ENCODE measurements at places on chromosomes 3 and 15. TPM values are rescaled to one million over a fixed set of nuclear protein-coding genes. Genes with fewer than 3 reads are reported as not detected.

DNA sequence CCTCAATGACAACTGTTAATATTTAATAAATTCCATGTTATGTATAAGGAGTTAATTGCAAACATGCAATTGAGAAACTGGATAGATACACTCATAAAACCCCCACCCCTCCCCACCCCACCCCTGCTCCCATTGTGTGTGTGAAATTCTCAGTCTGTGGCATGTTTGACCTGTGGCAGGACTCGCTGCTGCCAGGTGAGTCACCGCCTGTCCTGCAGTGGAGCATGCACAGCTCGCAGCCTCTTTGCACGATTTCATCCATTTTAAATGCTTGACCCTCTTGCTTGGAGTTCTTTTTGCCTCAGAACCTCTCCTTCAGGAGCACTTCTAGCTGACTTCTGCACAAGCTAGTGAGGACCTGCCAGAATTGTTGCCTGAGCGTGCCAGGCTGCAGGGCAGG, 5.3 kb upstream of the APEH start:
- H3K36me3 ChIP-seq = no peaks in the 10 kb centered on the region
- peaks cover 23% of the 10 kb centered on the region for H3K4me1 ChIP-seq
- no peaks in the 10 kb centered on the region for H3K27me3 ChIP-seq
- no peak overlapping the region for H3K4me3 ChIP-seq
- no peak overlapping the region for H3K27ac ChIP-seq
- DNase-seq = peak; percentile 71

CYP1A2 gene
- not detected for total RNA-seq

- H3K27me3 ChIP-seq = no peaks in the 10 kb centered on the region
- H3K36me3 ChIP-seq = no peaks in the 10 kb centered on the region
- DNase-seq = no peak
- no peak overlapping the region for H3K4me3 ChIP-seq
Observed at GRCh38 chr3:66439666-66440344, 61.0 kb downstream of the LRIG1 start.

GRCh38 chr3:177624528-177625495, 427.5 kb upstream of the TBL1XR1 start:
- no peaks in the 10 kb centered on the region for H3K27me3 ChIP-seq
- no peak for DNase-seq
- H3K4me1 ChIP-seq = no peaks in the 10 kb centered on the region
- no peaks in the 10 kb centered on the region for H3K36me3 ChIP-seq
- H3K4me3 ChIP-seq = no peak overlapping the region

- H3K36me3 ChIP-seq = no peaks in the 10 kb centered on the region
- no peaks in the 10 kb centered on the region for H3K27me3 ChIP-seq
- DNase-seq = no peak
Observed at GRCh38 chr3:107670986-107671385, 148.2 kb downstream of the BBX start.

CEMIP gene
- total RNA-seq = 0.57 TPM

C2CD4A gene
- total RNA-seq = 5.3 TPM

DNA sequence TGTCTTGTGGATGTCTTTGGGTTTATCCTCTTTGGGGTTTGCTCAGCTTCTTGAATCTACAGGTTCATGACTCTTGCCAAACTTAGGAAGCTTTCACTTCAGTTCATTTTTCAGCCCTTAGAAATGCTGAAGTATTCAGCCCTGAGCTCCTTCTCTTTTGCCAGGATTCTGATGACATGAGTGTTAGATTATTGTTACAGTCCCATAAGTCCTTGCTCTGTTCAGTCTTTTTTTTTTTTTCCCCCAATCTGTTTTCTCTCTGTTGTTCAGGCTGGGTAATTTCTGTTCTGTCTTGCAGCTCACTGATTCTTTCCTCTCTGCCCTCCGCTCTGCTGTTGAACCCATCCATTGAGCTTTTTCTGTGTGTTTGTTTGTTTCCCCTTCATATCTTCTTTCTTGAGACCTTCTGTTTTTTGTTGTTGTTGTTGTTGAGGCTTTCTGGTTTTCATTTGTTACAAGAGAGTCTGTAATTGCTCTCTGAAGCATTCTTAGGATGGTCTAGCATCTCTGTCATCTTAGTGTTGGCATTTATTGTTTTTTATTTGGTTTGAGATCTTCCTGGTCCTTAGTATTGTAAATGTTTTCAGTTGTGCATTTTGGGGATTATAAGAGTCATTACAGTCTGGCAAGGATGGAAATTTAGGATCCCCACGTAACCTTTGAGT, 18.4 kb downstream of the LRCH3 start:
- no peak overlapping the region for H3K4me3 ChIP-seq
- DNase-seq = no peak
- H3K27ac ChIP-seq = no peak overlapping the region

DNA sequence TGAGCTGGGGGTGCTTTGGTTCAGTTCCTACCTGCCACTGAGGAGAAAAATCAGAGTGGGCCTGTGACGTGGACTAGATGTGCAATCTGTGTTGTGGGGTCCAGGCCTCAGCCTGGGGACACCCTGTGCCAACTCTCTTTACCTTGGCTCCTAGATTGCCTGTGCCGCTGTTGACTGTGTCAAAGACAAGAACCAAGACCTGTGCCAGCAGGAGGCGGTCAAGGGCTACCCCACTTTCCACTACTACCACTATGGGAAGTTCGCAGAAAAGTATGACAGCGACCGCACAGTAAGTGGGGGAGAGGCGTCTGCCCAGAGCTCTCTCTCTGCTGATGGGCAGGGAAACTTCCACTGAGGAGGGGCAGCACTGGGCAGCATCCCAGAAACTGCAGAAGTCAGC, 40.6 kb upstream of the SEC22A start:
- H3K27me3 ChIP-seq = no peaks in the 10 kb centered on the region
- H3K4me1 ChIP-seq = no peaks in the 10 kb centered on the region
- H3K36me3 ChIP-seq = peaks cover 30% of the 10 kb centered on the region
- no peak for DNase-seq

IGDCC3 gene
- total RNA-seq = 0.22 TPM

ARNT2 gene
- total RNA-seq = 38.2 TPM

DNA sequence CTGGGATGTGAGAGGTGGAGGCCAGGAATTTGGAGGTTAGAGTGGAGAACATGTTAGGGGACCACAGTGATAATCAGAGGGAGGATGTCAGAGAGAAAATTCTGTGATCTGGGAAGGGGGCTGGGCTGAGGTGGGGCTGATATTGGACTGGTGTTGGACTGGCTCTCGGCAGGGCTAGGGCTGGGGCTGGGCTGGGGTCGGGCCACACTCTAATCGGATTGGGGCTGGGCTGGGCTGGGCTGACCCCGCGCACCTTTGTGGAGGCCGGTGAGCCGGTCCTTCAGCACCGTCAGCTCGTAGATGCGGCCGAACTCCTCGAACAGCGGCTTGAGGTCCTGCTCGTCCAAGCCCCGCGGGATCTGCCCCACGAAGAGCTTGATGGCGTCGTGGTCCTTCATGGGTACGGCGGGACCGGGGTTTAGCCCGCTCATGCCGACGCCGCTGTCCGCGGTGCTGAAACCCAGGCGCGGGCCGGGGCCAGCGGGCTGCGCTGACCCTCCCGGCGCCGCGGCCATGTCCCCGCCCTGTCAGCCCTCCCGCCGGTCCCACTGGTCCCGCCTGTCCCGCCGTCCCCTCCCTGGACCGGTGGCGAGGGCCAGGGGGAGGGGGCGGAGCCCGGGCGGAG, 485 bp downstream of the CELF6 start:
- H3K27ac ChIP-seq = no peak overlapping the region
- H3K36me3 ChIP-seq = no peaks in the 10 kb centered on the region
- DNase-seq = peak; percentile 90

DNA sequence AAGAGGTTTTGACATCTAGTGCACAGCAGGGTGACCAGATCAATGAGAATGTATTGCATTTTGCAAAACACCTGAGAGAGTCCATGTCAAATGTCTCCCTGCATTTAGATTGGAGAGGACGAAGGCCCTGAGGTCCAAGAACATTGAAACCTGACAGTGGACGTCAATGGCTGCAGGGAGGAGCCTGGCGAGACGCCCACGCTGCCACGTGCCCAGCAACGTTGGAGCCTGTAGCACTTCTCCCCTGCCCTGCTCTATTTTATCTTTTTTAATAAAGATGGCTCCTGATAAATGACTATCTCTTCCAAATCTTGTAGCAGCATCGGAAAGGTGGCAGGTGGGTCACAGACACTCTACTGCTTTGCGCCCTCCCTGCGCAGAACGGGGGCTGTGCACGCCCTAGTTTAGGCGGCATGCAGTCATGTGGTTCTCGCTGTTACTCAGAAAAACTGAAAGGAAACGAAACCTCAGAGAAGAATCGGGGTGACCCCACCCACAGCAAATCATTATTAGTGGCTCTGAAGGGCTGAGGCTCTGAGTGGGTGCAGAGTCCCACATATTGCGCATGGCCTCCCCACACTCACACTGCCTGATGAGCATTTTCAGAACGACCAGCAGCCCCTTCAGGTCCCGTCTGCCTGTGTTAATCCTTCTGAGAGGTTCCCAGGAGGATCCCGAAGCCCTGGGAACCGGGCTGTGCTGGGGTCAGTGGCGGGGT, 62.5 kb upstream of the TAMM41 start:
- H3K4me3 ChIP-seq = no peak overlapping the region
- DNase-seq = no peak
- no peaks in the 10 kb centered on the region for H3K36me3 ChIP-seq

- H3K4me3 ChIP-seq = peak overlapping the region; percentile 85
- no peaks in the 10 kb centered on the region for H3K27me3 ChIP-seq
- H3K4me1 ChIP-seq = no peaks in the 10 kb centered on the region
- H3K36me3 ChIP-seq = no peaks in the 10 kb centered on the region
Observed at GRCh38 chr3:33717616-33717865, 513 bp downstream of the CLASP2 start.

UBE2E1 gene
- total RNA-seq = 83.2 TPM

CPLX3 gene
- total RNA-seq = not detected

GORASP1 gene
- total RNA-seq = 70.9 TPM

GRCh38 chr15:35912196-35912595, 366.2 kb upstream of the DPH6 start:
- H3K27ac ChIP-seq = no peak overlapping the region
- H3K27me3 ChIP-seq = no peaks in the 10 kb centered on the region
- DNase-seq = no peak

DNA sequence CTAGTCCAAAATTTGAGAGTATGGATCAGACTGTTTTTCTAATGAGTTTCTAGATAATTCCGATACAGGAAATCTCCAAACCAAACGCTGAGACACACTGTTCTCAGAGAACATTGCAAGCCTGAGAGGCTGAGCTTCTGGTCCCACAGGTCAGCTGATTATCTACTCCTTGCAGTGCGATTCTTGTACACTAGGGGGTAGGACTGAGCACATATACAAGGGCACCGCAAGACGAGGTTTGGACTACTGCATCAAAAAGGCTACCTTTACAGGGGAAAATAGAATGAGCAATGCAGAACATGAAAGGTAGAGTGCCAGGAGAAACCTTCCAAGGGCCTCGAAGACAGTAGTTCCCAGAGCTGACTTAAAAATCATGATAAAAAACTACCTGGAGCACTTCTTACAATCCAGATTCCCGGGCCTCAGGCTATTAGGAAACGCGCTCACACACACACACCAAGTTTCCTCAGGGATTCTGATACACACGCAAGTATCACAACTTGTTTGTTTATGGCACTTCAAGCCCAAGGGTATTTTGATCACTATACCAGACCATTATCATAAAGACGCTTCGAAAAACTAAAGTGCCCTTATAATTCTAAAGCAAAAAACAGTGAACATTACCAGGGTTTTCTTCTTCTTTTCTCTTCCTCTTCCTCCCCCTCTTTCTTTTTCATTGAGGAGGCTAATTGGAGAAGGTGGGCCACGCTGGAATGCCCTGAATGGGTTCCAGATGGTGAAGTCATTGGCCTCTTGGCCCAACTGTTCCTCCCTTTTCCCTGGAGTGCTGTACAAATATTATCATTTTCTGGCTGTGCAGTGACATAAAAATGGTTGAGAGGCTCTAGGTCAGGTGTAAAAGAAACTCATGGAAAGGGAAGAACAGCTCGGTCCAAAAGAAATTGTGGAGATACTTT, 61.8 kb downstream of the SLC12A8 start:
- no peak for DNase-seq
- no peaks in the 10 kb centered on the region for H3K4me1 ChIP-seq
- no peak overlapping the region for H3K27ac ChIP-seq
- no peaks in the 10 kb centered on the region for H3K36me3 ChIP-seq
- H3K27me3 ChIP-seq = no peaks in the 10 kb centered on the region

RPL35A gene
- total RNA-seq = 721 TPM

DNA sequence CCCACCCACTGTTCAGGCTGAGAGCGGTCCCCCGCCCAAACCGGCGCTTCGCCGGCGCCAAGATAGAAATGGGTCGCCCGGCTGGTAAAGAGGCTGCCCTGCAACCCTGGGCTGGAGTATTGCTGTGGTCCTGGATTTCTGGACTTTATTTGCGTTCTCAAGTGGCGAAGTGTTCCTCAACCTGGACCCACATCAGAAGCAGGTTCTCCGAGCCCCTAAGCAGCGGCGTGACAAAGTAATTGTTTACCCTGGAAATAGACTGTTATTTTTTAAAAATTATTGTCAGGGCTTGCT, 481 bp upstream of the DYNC1LI1 start:
- DNase-seq = no peak
- no peaks in the 10 kb centered on the region for H3K36me3 ChIP-seq
- no peaks in the 10 kb centered on the region for H3K27me3 ChIP-seq
- peak overlapping the region; percentile 87 for H3K4me3 ChIP-seq

GRCh38 chr15:101390060-101390459, 95.0 kb upstream of the SNRPA1 start:
- H3K36me3 ChIP-seq = no peaks in the 10 kb centered on the region
- H3K27ac ChIP-seq = no peak overlapping the region
- H3K4me3 ChIP-seq = no peak overlapping the region

DNA sequence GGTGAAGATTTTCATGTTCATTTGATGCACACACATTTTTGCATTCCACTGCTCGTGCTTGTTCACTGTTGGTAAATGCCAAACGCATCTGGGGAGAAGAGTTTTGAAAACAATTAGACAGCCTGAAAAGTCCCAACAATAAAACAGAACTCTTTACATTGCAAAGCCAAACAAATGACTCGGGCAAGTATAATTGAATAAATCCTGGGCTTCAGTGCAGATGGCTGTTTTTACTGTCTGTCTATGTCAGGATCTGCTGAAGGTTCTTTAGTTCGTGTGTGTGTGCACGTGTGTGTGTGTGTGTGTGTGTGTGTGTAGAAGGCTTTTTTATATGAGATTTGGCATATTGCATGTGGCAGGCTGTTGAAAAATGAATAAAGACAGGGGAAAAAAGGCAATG, 277.5 kb upstream of the CDIN1 start:
- no peaks in the 10 kb centered on the region for H3K36me3 ChIP-seq
- no peaks in the 10 kb centered on the region for H3K4me1 ChIP-seq
- DNase-seq = no peak

GRCh38 chr15:92510163-92510882, 116.6 kb downstream of the ST8SIA2 start:
- DNase-seq = no peak
- no peaks in the 10 kb centered on the region for H3K27me3 ChIP-seq
- H3K4me3 ChIP-seq = no peak overlapping the region
- no peak overlapping the region for H3K27ac ChIP-seq
- no peaks in the 10 kb centered on the region for H3K4me1 ChIP-seq
